ENCODE measurements at places on chromosomes 12 and 14. TPM values are rescaled to one million over a fixed set of nuclear protein-coding genes. Genes with fewer than 3 reads are reported as not detected.

C1R gene
- 4.0 TPM for total RNA-seq

TAC3 gene
- total RNA-seq = not detected

GPRC5D gene
- total RNA-seq = not detected

BCL11B gene
- total RNA-seq = 254 TPM

SP1 gene
- total RNA-seq = 42.3 TPM

STAC3 gene
- total RNA-seq = 2.0 TPM

TFCP2 gene
- 9.4 TPM for total RNA-seq

SLC2A3 gene
- 939 TPM for total RNA-seq

FOXN4 gene
- not detected for total RNA-seq

B4GALNT1 gene
- total RNA-seq = not detected

USP44 gene
- 1.3 TPM for total RNA-seq

MYH6 gene
- not detected for total RNA-seq

REP15 gene
- total RNA-seq = not detected

CHGA gene
- not detected for total RNA-seq

RFC5 gene
- total RNA-seq = 9.1 TPM

FOXM1 gene
- 0.59 TPM for total RNA-seq

SIX1 gene
- total RNA-seq = not detected

KCNK13 gene
- total RNA-seq = not detected

TMEM229B gene
- 7.1 TPM for total RNA-seq

TAS2R20 gene
- 1.0 TPM for total RNA-seq

HOXC4 gene
- not detected for total RNA-seq

SYNJ2BP gene
- 8.8 TPM for total RNA-seq

ACVR1B gene
- 14.5 TPM for total RNA-seq

DCN gene
- not detected for total RNA-seq

NELL2 gene
- 147 TPM for total RNA-seq

CCDC177 gene
- not detected for total RNA-seq

BEGAIN gene
- 2.0 TPM for total RNA-seq

ZNF219 gene
- 15.2 TPM for total RNA-seq

KLRC3 gene
- total RNA-seq = not detected

TAS2R43 gene
- 3.1 TPM for total RNA-seq

RD3L gene
- not detected for total RNA-seq

AQP5 gene
- total RNA-seq = not detected

CEBPE gene
- total RNA-seq = not detected

ASB2 gene
- 0.98 TPM for total RNA-seq

NFATC4 gene
- total RNA-seq = not detected
